ENCODE measurements at places on chromosomes 12 and 14.

DNA sequence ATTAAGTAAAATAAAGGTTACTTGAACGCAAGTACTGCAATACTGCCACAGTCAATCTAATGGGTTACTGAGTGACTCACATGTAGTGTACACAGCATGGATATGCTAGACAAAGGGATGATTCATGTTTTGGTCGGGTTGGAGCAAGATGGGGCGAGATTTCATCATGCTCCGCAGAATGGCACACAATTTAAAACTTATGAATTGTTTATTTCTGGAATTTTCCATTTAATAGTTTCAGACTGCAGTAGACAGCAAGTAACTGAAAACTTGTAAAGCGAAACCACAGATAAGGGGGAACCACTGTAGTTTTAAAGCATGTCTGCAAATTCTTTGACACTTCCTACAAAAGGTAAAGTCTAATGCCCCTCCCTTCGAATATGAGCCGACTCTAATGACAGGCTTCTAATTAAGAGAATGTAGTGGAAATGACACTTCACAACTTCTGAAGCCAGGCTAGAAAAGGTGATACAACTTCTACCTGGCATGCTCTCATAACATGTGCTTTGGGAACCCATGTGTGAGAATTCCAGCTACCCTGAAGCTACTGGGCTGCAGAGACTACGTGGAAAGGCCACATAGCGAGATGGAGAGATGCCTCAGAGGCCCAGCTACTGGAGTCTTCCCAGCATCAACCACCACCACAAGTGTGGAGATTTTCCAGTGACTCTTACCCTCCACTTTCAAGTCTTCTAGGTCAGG lies 13.9 kb upstream of the TCP11L2 start:
- DNase-seq, result no peak

DNA sequence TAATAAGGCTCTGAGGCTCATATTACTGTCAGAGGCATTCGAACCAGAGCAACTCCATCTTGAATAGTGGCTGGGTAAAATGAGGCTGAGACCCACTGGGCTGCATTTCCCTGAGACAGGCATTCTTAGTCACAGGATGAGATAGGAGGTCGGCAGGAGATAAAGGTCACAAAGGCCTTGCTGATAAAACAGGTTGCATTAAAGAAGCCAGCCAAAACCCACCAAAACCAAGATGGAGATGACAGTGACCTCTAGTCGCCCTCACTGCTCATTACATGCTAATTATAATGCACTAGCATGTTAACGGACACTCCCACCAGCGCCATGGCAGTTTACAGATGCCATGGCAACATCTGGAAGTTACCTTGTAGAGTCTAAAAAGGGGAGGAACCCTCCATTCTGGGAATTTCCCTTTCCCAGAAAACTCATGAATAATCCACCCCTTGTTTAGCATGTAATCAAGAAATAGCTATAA lies 18.1 kb upstream of the PRICKLE1 start:
- no peak for DNase-seq

- peak; percentile 6 for DNase-seq
Measured at GRCh38 chr12:105329926-105330282, 587 bp upstream of the C12orf75 start.

DNA sequence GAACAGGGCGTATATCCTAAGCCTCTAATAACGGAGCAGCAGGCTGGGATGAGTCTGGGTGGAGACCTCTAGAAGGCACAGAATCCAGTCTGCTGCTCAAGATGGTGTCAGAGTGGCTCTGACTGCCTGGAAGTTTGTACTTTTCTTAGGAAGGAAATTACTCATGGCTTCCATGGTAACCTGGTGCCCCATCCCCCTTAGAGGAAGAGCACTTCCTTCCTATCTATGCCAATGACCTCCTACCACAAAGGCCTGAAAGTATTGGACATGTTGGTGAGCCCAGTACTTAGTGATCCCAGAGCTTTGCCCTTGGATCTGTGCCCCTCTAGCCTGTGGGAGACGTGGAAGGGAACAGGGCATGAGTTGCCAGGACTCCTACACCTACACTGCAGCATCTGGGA lies 1.5 kb downstream of the BATF start:
- no peak for DNase-seq

- DNase-seq, result no peak
Measured at GRCh38 chr12:3398196-3398789, 92.7 kb upstream of the PRMT8 start.

DNA sequence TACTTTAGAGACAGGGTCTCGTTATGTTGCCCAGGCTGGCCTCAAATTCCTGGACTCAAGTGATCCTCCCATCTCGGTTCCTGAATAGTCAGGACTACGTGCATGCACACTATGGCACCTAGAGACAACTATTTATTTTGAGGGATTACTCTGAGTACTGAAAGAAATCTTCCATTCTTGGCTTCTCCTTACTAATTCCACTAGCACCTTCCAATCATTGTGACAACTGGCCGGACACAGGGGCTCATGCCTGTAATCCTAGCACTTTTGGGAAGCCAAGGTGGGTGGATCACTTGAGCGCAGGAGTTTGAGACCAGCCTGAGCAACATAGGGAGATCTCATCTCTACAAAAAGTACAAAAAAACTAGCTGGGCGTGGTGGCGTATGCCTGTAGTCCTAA lies 42.1 kb upstream of the MTERF2 start:
- DNase-seq, result no peak

- no peak for DNase-seq
Measured at GRCh38 chr14:33764876-33765650, 185.8 kb downstream of the EGLN3 start.

- DNase-seq, result no peak
Measured at GRCh38 chr14:93092606-93093556, 22.8 kb downstream of the ITPK1 start.

GRCh38 chr12:93243689-93244513 lies 133.8 kb upstream of the NUDT4 start:
- no peak for DNase-seq

DNA sequence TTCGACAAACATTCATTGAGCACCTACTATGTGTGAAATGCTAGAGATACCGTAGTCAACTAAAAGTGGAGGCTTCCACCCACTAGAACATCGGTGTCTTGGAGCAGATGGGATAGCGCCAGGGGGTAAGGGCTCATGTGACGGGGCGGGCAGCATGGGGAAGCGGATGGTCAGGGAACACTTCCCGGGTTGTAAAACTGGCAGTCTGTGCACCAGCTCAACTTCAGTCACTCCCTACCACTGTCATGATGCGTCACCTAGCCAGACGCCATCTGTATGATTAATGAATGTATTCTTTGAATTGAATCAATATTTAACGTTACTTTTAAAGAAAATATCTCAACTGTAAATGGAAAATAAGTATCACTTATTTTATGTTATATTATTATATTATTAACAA lies 93.5 kb downstream of the PIWIL1 start:
- DNase-seq, result no peak

GRCh38 chr14:61218767-61219166 lies 62.4 kb downstream of the TMEM30B start:
- DNase-seq, result no peak

GRCh38 chr12:81888106-81888740 lies 129.1 kb upstream of the PPFIA2 start:
- DNase-seq, result no peak

DNA sequence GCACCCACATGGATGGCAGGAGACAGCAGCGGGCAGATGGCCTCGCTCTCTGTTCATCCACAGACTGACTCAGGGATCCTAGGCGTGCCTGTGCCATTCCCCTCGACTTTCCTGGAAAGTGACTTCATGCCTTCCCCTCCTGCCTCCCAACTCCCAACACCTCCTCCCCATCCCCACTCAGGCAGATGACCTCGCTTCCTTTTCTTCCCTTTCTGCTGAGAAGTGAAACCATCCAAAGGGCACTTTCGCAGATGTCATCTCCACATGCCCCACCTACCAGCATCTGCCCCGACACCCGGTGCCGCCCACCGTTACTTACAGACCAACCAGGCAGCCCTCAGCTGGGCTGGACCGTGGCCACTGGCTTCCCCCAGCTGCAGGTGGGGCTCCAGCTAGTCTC lies 29.6 kb downstream of the BEGAIN start:
- DNase-seq, result no peak

DNA sequence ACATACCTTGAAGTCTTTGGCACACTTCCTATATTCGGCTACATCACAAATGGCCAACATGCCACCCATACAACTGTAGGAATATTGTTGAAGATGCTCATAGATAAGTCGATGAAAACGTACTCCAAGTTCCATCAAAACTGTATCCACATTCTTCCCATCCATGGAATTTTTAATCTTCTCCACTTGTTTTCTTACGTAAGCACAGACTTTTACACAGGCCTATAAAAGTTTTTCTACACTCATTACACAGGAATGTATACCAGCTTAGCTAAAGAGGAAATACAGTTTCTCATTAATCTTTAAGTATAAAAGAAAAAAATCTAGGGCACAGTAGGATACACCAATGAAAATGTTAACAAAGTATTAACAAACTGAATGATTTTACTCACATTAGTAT lies 59.1 kb downstream of the EXOC5 start:
- DNase-seq, result no peak

- no peak for DNase-seq
Measured at GRCh38 chr12:110314308-110314707, 33.3 kb downstream of the ATP2A2 start.

- DNase-seq, result no peak
Measured at GRCh38 chr12:5478081-5478706, 46.3 kb downstream of the NTF3 start.

GRCh38 chr12:93591137-93591868 lies 18.8 kb downstream of the SOCS2 start:
- peak; percentile 75 for DNase-seq

GRCh38 chr12:117695956-117696355 lies 272.8 kb downstream of the KSR2 start:
- DNase-seq, result no peak

- no peak for DNase-seq
Measured at GRCh38 chr12:28171356-28172060, 18.7 kb upstream of the CCDC91 start.

DNA sequence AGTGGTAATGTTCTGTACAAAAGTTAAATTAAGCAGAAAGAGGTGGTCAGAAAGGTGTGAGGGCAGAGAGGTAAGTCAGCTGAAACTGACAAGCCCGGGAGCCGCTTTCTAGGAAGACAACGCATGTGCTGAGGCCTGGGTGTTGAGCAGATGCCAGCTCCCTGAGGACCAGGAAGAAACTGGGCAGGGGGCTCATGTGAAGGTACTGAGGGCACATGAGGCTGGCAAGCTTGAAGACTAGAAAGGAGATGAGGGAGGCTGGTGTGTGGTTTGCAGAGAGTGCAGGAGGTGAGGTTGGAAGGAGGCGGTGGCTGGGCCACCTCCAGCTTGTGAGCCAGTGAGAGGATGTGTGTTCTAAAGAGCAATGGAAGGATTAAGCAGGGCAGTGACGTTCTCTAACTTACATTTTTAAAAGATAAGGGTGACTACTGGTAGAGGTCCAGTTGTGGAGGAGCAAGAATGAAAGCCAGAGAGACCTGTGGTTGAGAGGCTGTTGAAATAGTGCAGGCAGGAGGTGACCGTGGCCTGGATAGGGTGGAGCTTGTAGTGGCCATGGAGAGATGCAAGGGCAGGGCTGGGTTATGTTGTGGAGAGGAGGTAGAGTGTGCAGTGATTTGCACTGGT lies 29.1 kb downstream of the ZNF664 start:
- DNase-seq, result no peak

DNA sequence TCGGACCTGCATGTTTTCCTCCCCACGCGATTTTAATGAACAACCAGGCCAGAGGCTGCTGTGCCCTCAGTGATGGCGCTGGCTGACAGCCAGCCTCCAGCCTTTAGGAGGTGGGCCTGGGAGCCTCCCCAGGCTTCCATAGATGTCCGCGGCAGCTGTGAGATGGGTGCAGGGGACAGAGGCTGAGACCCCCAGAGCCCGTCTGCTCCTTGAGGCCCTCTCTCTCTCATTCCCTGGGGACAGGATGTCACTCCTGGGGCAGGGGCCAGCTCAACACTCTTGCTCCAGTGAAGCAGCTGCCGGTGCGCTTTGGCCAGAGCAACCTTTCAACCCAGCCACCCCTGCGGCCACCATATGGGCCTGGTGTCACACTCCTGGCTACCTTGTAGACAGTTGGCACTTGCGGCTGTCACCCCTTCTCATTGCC lies 24.8 kb downstream of the MVK start:
- no peak for DNase-seq

DNA sequence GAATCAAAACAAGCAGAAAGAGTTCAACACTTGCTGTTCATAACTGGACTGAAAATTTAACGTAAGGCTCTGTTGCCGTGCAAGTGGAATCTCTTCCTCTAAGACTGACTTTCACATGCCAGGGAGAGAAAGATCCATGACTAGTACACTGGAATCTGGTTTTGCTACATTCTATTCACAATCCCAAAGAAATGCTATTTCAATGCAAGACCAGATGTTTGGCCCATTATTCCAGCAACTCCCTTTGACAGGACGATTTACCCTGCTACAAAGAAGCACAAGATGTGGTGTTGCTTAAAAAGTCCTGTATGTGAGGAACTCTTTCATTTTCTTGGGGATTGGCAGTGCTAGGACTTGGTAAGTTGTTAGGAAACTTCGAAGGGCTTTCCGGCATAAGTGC lies 17.4 kb downstream of the RFC5 start:
- no peak for DNase-seq
